ENCODE measurements at places on chromosomes 11 and 22.

- DNase-seq = no peak
Observed at GRCh38 chr11:69055598-69056516, 7.1 kb downstream of the TPCN2 start.

DNA sequence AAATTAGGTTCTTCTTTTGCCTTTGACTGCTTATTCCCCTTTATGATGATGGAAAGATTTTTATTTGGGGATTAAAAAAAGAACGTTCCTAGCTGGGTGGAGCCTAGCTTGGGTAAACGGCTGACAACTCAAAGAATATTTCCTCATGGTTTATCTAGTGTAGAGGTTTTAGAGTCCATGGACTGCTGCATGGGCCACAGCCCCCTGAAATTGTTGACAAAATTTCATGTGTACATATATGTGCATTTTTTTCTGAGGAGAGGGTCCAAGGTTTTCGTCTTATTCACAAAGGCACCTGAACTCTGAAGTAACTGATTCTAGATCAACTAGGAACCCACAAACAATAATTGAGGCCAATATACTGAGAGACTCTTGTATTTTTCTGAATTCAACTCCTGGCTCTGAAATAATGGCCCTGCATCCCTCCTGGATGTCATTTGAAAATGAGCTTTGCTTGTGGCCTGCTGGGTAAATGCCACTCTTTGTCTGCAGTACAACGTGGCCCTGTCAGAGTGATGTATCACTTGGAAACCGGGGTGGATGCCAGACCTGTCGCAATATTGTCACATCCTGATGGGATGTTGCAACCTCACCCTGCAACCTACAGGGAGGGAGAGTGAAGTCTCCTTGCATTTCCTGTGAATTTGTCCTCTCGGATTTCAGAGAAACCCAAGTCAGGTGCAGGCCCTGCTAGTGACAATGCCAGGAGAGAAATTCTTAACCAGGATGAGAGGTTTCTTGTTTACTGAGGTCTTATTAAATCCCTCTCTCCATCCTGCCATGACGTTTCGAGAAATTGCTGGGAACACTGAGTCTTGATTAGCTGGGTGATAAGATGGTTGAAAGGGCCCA is 33.8 kb downstream of the EHF start:
- no peak for DNase-seq

DNA sequence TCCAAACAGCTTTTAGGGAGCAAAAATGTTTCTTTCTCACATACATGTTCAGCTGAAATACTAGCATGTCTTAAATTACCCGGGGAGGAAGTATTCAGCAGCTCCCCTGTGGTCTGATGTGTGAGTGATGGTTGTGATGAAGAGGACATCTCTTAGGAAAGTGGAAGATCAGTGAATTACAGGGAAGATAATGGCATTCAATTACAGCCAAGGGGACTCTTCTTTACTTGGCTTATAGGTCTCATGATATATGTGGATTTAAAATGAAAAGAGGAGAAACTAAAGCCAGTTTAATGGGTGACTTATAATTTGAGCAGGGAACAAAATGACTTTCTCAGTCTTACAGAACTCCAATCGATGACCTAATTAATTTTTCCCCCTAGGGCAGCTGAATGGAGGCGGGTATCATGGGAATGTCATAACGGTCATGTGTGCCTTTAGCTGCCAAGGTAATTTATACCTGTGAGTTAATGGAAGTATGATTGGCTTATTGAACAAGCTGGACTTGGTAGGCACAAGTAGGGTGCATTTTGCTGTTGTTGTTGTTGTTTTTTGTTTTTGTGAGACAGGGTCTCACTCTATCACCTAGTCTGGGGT is 198.8 kb downstream of the HIPK3 start:
- no peak for DNase-seq

DNA sequence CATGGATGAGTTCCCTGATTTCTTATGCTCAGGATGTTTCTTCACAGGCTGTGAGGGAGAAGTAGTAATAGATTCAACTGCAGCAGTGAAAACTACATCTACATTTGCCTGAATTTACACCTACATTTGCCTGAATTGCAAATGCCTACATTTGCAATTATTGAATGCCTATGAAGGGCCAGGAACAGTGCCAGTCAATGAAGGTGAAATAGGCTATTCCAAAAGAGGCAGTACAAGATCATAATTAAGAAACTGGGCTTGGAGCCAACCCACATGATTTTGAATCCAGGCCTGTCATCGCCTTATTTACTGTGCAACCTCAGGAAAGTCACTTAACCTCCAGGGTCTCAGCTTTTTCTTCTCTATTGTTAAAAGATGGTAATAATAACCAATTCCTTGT is 1353.3 kb downstream of the FAM181B start:
- DNase-seq = no peak

DNA sequence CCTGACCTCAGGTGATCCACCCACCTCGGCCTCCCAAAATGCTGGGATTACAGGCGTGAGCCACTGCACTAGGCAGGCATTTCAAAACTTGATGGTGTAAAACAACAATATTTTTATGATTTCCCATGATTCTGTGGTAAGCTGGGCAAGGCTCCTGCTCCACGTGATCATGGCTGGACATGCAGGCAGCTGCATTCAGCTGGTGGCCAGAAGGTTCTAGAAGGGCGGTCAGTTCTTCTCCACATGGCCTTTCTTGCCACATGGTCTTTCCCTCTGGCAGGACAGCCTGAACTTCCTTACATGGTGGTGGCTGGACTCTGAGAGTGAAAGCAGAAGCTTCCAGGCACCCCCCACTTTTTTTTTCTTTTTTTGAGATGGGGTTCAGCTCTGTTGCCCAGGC is 9.9 kb upstream of the RASD2 start:
- DNase-seq = no peak

DNA sequence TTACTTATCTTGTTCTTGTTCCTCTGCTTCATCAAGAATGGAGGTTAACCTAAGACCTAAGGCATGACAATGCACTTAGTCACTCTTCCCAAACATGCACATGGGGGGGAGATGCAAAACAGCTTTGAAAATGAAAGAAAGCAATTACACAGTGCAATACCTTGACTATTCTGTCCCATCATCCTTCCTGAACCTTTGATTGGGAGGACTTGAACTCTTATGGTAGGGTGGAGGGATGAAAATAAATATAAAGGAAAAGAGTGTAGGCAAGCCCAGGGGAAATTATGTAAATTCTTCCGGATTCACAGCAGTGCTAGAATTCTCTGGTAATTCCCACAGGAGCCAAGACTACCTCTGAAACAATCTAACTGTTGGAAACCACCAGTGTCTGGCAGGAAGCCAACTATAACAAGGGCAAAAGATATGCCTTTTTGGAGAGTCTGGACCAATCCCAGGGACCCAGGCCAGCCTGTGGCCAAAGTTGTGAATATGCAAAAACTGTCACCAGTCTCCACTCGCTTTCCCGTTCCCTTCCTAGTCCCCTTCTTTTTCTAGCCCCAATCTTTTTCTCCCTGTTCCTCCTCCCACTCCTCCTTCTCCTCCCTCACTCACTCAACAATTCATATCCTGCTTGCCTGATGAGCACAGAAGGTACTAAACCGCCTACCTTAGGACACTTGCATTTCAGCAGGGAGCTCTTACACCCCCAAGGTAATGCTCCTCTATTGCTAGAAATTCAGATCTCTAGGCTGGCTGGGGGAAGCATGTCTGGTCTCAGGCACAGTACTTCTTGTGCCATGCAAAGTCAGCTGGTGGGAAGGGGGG is 2.5 kb upstream of the RCN1 start:
- no peak for DNase-seq

DNA sequence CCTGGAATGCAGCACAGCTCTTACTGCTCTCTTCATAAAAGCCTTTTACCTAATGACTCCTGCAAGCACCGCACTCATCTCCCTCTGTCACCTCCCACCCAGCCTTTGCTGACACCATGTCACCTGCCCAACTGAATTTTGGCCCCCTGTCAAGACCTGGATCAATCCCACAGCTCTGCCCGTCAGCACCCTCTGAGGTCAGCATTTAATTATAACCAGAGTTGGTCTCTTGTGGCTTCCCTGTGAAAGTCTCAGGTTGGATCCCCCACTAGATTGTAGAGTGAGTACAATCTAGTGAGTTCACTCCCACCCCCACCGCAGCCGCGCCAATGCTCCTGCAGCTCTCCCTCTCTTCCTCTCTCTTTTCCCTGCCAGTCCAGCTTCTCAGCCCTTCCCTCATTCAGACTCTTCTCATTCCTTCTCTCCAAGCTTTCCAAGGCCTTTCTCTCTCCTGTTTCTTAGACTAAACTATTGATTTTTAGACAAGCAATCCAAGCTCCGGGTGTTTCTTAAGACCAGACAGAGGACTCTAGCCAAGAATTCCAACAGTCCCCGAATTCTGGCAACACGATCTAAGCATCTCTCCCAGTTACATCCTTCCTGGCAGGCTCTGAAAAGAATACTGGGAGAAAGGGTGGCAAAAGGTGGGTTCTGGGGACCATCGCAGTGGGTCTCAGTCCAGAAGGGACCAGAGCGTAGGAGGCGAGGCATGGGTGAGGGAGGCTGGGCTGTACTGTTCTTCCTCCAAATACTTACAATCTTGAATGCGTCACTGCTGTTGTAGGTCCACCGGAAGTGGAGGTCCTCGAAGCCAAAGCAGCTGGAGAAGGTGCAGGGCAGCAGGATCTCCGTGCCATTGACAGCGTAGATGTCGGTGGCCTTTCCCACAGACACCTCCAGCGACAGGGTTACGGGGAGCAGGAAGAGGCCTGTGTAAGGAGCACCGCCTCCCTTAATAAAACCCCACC is 8.0 kb downstream of the SCN4B start:
- no peak for DNase-seq

DNA sequence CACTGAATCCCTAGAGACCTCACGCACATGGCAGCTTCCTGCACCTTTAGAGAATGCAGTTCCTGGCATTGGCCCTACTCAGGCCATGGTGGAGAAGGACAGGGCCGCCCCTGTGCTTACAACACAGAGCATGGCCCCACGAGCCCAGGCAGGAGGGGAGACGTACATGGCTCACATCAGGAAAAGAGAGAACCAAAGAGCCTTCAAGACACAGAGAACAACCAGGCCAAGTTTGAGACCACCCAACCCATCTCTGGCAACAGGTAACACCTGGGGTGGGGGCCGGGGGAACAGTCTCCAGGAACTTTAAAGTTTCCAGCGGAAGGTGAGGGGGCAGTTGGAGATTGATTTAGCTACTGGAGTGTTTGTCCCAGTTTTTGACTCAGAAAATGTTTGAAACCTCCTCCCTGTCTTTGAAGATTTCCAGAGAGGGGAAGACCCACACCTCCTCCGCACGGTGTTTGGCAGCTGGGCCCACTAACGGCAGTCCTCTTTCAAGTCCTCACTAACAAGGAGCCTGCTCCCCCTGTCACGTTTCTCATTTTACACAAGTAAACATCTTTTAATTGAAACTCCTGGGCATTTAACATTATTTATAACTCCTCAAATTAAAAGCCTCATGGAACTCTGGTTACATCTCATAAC is 1423.8 kb downstream of the TBC1D22A start:
- no peak for DNase-seq

DNA sequence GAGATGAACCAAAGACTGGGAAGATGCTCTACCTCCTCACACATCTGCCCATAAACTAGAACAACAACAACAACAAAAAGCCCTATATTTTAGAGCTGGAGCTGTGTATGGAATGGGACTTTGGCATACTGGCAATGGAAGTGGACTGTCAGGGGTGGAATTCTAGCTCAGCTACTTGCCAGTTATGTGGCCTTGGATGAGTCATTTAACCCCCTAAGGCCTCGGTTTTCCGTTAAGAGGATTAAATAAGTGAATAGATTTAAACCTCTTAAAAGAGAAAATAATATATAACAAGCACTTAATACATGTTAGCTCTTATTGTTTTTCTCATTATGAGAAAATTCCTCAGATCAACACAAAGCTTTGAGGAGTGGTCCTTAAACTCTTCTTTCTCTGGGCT is 195.0 kb downstream of the KIF18A start:
- no peak for DNase-seq

DNA sequence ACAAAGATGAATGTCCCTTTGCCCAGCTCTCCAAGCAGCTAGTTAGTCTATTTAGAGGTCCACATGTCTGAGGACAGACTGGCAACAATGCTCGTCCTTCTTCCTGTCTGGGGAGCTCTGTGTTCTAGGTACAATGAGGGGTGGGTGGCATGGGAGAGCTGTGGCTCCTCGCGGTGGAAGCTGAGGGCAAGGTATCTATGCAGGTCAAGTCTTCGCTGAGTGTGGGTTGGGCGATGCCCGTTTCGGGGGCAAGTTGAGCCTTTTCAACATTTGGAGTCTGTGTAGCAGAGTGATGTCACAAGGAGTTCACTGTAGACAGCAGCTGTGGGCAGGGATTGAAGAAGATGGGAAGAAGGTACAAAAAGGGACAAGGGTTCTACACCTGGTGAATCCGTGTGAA is 163.2 kb downstream of the FEZ1 start:
- DNase-seq = no peak

- no peak for DNase-seq
Observed at GRCh38 chr11:116736763-116737162, 36.0 kb downstream of the BUD13 start.

GRCh38 chr11:58924230-58924629 is 15.1 kb upstream of the GLYATL1 start:
- no peak for DNase-seq

DNA sequence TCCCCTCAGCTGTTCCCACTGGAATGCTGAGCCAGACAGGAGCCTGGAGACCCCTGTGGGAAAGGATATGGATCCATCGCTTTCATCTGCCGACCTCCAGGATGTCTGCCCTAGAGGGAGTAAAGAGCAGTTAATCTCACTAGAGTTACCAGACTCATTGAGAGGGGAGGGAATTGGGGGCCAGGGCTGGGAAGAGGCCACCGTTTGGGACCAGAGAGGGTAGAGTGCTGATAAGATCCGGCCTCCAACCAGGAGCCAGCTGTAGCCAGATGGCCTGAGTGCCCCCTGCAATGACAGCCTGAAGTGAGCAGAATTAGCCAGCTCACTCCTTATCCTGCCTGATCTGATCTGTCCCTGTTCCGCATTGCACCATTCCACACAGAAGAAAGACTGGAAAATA is 3.7 kb upstream of the APLNR start:
- DNase-seq = no peak

DNA sequence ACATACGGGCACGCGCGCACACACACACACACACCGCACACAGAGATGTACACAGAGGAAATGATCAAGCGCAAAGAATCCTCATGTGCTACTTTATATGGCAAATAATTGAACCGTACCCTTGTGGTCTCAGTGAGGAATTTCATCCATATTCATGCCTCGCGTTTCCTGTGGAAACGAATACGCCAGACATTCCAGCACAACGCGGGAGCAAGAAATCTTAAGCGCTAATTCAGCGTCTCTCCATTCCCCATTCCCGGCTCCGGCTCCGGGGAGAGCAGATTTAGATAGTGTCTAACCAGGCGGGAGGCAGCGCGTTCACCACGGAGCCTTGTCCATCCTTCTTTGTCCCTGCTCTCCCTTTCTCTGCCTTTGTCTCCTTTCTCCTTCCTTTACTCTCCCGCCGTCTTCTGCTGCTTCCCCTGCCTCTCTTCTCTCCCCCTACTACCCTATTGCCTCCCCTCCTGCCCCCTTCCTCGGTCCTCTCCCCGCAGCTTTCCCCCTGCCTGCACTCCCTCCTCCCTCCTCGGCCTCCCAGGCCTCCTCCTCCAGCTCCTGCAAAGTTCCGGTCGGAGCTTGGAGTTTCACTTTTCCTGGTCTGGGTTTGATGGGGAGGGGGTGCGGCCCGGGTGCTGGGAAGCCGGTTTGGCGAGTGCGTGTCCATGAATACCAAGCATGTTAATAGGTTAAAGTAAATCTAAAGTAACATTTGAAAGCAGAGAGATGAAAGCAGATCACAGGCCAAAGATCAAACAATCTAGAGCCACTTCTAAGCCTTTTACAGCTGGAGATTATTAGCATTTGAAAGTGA is 579.3 kb downstream of the BUD13 start:
- no peak for DNase-seq

All from naive thymus-derived CD4-positive, alpha-beta T cell (primary cell).